ENCODE measurements at places on chromosomes 7 and 10. TPM values are rescaled to one million over a fixed set of nuclear protein-coding genes. Genes with fewer than 3 reads are reported as not detected.

Gene ZNF853
- total RNA-seq: 23.6 TPM

GRCh38 chr7:108235451-108236061 lies 105.4 kb upstream of the LAMB4 start:
- DNase-seq: no peak

GRCh38 chr10:104347295-104348045 lies 6.2 kb upstream of the CFAP58 start:
- no peak for DNase-seq

- no peak for DNase-seq
These were observed 12.1 kb upstream of the MYL7 start for GRCh38 chr7:44152971-44153947.

GRCh38 chr10:114869520-114869892 lies 47.9 kb downstream of the FHIP2A start:
- DNase-seq: no peak

DNA sequence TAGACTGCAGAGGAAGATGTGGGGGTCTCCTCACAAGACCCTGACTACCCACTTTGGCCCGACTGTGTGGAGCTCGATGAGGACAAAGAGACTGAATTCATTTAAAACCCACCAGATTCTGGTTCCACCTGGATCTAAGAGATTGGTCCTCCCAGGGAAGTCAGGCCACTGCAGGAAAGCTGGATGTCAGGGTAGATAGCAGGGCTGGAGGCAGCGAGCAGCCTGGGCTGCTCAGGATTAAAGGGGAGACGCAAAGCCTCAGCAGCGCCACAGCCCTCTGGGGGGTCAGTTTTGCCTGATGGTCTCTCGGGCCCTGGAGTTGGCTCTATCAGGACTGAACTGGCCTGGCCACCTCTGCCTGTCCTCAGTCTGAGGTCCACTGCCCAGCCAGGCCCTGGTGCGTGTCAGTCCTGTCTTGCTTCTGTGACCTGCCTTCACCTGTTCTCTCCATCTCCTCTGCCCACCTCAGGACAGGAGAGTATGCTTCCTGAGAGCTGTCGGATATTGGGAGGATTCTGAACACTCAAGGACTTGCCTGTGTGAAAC lies 12.2 kb upstream of the KLRG2 start:
- no peak for DNase-seq

DNA sequence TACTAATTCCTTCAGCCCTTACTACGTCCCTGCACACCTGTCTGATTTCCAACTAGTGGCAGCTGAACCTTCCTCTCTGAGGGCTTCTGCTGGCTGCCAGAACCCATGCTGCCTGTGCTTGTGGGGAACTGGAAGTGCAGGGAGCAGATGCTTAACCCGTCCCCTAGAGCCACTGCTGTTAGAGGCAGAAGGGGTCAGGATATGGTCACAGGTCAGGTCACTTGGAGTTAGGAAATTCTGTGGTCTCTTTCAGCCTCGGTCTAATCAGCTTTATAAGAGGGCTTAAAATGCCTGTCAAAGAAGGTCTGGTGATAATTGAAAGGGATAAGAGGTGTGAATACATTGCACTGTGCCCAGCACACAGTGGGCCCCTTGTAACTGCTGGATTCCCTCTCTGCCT lies 82.0 kb downstream of the PLPP4 start:
- DNase-seq: no peak

DNA sequence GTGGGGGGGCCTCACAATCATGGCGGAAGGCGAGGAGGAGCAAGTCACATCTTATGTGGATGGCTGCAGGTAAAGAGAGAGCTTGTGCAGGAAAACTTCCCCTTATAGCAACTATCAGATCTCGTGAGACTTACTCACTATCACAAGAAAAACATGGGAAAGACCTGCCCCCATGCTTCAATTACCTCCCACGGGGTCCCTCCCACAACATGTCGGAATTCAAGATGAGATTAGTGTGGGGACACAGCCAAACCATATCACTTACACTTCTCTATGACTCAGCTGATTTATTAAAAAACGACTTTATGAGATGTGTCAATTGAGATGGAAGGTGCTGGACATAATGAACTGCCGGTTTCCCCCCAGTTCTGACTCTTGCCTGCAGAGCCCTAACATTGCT lies 23.8 kb upstream of the CHN2 start:
- DNase-seq: no peak

GRCh38 chr7:24971333-24972165 lies 8.4 kb downstream of the OSBPL3 start:
- peak; percentile 74 for DNase-seq

- DNase-seq: no peak
These were observed 67.6 kb upstream of the GSDME start for GRCh38 chr7:24824896-24825295.

Gene ERVW-1
- not detected for total RNA-seq

DNA sequence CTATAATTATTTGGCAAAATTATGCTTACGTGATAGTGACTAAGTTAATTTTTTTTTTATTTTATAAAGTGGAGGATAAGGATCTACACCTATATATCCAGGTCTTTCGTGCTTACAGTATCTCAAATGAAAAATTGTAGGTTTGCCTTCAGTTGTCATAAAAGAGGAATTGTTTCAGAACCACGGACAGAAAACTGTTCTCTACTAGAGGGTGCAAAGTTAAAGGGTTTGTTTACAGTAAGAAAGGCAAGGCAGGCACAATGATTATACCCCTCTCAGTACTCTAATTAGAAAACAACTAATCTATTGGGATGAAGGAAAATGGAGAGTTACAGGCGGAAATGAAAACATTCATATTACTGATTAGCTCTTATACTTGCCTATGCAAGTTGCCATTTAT lies 1.5 kb downstream of the PCLO start:
- no peak for DNase-seq

GRCh38 chr10:102656791-102657371 lies 12.6 kb downstream of the TRIM8 start:
- DNase-seq: no peak

Gene EPHB6
- total RNA-seq: 3.6 TPM

- DNase-seq: no peak
These were observed 34.6 kb downstream of the MPLKIP start for GRCh38 chr7:40099837-40100236.

GRCh38 chr7:27153526-27153925 lies 1.1 kb upstream of the HOXA3 start:
- DNase-seq: no peak

GRCh38 chr10:86964847-86965190 lies 3.5 kb upstream of the ADIRF start:
- no peak for DNase-seq

GRCh38 chr7:139627831-139628230 lies 104.3 kb downstream of the CLEC2L start:
- DNase-seq: no peak

GRCh38 chr7:147308539-147308938 lies 1191.9 kb downstream of the CNTNAP2 start:
- DNase-seq: no peak

DNA sequence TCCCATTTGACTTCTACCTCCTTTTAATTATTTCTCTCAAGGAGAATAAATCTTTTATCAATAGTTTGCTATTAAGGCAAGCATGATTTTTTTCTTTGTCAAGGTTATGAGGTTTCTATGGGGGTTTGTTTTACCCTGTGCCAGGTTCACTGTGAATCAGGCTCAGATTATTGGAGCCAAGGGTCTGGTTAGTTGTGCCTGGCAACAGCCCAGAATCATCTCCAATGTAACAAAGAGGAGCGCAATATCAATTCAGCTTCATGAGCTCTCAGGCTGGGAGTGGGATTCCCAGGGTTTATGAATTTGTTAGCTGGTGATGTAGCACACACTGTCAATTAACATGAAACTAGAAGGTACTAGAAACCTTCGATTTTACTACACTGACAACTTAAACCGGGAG lies 73.2 kb downstream of the AASS start:
- DNase-seq: no peak

- DNase-seq: peak; percentile 11
These were observed 400.6 kb upstream of the VSTM2A start for GRCh38 chr7:54141576-54141975.

GRCh38 chr7:132882714-132883428 lies 199.0 kb downstream of the CHCHD3 start:
- no peak for DNase-seq

Gene SORCS1
- total RNA-seq: not detected

DNA sequence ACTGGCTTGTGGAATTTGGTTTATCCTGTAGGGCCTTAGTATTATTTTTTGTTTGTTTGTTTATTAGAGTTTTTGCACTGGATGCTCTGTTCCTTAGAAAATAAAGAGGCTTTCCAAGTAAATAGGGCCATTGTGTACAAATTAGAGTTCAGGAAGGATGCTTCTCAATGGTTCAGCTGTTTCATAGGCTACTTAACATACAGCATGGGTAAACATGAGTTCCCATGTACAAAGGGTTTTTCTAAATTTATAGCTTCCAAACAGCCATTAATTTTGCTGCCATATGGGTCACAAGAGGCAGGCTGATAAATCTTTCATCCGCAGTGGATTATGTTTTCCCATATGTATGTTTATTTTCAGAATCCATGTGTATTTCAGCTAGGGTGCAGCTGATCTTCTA lies 121.6 kb upstream of the WDR11 start:
- DNase-seq: no peak

- DNase-seq: peak; percentile 46
These were observed 188.8 kb downstream of the ZNF438 start for GRCh38 chr10:30842894-30843293.

Gene MOSPD3
- 1.8 TPM for total RNA-seq

Gene RAB19
- not detected for total RNA-seq

- DNase-seq: peak; percentile 11
These were observed 97.3 kb downstream of the CLEC2L start for GRCh38 chr7:139620676-139621344.

DNA sequence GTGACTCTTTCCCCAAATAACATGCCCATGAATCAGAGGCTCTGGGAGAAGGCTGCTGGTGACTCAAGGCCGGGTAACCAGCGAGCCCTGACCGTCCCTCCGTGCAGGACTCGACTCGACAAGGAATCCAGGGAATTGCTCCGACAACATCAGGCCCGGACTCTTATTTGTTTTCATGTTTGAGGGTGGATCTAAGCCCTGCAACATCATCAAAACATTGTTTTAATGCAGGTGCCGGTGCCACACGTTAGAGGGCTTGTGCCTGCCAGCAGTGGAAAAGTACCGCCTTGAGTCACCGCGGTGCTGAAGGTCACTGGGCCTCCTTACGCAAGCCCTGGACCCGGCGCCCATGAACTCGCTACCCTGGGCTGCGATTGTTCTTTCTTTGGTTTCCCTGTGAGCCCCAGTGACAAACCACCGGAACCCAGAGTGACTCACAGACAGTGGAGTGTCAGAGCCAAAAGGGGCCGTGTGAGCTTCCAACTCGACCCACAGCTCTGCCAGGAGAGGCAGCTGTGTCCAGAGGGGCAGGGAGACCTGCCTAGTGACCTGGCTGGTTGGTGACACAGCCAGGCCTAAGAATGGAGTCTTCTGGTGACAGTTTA lies 139.4 kb upstream of the SHH start:
- DNase-seq: peak; percentile 92

GRCh38 chr10:103792547-103792946 lies 62.8 kb downstream of the SH3PXD2A start:
- peak; percentile 36 for DNase-seq
